ENCODE measurements at places on chromosomes 7 and 10.

DNA sequence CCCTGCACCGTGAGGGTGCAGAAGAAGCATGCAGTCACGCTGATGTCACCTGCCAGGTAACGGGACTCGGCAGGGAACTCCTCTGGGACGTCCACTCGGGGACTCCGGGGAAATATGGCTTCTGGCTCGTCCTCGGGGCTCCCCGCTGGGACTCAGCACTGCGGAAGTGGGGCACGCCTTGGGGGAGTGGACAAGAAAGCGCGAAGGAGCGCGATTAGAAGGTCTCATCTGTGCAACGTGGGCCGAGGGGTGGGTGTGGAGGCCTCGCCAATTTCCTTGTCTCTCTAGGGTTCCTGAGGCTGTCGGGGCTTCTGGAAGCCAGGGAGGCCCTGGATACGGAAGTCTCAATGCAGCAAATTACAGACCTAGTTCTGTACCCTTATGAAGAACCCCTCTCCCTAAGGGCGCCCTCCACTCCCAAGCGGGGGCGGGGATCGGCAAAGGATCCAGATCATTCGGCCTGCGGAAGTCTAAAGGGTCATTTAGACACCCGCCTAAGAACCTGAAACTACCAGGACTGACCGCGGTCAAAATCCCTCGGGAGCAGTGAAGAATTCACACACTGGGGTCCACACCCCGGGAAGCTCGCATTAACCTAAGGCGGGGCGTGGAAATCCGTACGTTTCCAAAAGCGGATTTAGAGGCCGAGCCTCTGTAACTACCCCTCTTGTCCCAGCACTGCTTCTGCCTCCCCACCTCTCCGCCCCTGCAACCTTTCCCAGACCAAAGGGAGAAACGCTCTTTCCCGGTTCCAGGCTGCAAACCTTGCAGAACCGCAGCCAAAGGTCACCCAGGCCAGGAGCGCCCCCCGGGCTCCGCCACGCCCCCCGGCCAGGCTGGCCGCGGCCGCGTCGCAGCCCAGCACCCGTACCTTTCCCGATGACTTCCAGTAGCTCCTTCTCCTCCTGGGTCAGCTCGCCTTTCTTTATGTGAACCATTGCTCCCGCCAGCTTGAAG, 640 bp downstream of the ANKMY2 start:
- DNase-seq = peak; percentile 63

GRCh38 chr7:94418851-94419250, 24.2 kb downstream of the COL1A2 start:
- DNase-seq = no peak

DNA sequence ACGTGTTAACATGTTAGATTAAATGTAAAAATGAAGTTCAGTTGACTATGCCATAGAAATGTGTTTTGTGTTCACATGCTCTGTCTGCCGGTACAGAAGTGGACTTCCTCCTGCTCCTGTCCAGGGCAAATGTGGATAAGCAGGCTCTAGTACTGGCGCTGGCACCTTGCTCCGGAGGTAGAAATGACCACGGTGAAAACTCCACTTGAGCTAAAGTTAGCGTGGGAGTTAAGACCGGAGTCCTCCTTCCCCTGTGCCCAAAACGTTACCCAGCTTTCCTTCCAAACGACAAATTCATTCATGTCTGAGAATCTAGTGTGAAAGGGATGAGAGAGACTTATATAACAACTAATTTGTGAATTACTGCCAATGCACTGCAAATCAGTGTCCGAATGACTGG, 35.0 kb upstream of the ATP6V0A4 start:
- no peak for DNase-seq

GRCh38 chr10:60732198-60732806, 46.0 kb upstream of the CDK1 start:
- DNase-seq = peak; percentile 27

DNA sequence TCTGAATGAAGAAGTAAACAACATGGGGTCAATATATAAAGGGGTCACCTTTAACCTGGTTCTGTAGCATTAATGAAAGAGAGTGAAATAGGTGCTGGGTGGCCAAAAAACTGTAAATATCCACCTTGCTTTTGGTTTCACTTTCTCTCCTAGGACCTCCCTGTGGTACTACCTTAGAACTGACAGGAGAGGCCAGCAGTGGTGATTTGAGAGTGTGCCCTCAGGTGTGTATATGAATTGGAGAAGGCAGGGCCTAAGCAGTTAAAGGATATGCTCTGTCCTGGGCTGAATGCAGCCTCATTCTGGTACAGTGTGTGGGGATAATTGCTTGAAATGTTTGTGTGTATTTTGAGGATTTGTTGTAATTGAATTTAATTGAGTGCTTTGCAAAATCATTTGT, 62.0 kb downstream of the BBS9 start:
- DNase-seq = no peak

DNA sequence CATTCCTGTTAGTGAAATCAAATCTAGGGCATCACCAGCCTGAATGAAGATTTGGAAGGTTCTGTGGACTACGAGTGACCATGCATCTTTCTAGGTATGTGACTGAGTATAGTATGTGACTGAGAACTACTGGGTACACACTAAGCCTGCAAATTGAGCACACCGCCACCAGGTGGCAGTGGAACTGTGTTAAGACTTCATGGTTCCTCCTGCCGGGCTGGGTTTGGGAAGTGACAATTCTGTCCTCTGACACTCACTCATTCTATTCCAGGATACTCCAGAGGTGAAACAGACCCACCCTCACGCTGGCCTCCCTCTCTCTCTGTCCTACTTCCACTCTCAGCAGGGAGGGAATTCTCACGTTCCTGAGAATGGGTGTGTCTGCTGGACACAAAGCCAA, 84.0 kb upstream of the TMEM248 start:
- peak; percentile 74 for DNase-seq

- no peak for DNase-seq
Observed at GRCh38 chr10:119335671-119336353, 128.4 kb downstream of the GRK5 start.

GRCh38 chr7:135728136-135728669, at the start of gene SLC13A4:
TSS of gene SLC13A4 (minus strand) at chr7:135728186. CDS start at chr7:135727496, 690 bp downstream.
- no peak for DNase-seq

DNA sequence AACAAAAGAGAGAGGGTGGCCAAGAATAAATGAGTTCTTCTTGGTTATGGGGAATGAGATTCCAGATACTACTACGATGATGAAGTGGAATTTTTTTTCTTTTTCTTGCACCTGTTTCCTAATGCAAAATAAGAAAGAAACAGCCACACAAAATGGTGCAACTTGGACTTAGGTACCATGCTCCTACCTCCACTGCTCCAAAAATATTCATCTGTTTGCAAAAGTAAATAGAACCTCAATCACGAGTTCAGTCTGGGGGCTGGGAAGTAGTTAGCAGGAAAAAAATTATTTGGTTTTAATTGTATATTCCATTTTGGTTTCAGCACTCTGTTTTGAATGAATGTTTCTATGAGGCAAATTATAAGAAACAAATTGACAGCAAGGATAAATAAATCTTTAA, 73.5 kb downstream of the SLC25A13 start:
- DNase-seq = no peak

DNA sequence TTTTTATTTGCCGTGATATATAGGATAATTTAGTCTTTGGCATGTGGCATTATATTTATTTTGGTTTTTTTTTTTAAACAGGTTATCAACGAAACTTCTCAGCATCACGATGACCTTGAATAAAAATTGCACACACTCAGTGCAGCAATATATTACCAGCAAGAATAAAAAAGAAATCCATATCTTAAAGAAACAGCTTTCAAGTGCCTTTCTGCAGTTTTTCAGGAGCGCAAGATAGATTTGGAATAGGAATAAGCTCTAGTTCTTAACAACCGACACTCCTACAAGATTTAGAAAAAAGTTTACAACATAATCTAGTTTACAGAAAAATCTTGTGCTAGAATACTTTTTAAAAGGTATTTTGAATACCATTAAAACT, 9.1 kb downstream of the VIM start:
- DNase-seq = no peak

- DNase-seq = no peak
Observed at GRCh38 chr7:149886018-149886415, 12.2 kb downstream of the ATP6V0E2 start.

- peak; percentile 34 for DNase-seq
Observed at GRCh38 chr10:97714401-97715258, 1.1 kb downstream of the MARVELD1 start.

DNA sequence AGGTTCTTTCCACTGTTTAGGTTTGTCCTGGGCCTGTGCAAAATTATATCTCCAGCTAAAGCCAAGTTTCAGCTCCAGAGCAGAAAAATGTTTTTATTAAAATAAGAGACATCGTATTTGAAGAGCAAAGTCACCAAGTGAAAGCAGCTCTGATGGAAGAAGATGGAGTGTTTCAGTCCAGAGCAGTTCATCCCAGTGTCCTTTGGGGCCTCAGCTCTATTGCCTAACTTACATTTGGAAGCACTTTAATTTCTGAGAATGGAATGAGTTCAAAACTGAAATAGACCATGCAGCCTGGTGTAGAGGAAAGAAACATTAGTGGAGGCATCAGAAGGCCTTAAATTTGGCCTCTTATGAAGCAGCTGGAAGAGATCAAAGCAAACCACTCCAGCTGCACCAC, 545.2 kb downstream of the SORCS1 start:
- no peak for DNase-seq

DNA sequence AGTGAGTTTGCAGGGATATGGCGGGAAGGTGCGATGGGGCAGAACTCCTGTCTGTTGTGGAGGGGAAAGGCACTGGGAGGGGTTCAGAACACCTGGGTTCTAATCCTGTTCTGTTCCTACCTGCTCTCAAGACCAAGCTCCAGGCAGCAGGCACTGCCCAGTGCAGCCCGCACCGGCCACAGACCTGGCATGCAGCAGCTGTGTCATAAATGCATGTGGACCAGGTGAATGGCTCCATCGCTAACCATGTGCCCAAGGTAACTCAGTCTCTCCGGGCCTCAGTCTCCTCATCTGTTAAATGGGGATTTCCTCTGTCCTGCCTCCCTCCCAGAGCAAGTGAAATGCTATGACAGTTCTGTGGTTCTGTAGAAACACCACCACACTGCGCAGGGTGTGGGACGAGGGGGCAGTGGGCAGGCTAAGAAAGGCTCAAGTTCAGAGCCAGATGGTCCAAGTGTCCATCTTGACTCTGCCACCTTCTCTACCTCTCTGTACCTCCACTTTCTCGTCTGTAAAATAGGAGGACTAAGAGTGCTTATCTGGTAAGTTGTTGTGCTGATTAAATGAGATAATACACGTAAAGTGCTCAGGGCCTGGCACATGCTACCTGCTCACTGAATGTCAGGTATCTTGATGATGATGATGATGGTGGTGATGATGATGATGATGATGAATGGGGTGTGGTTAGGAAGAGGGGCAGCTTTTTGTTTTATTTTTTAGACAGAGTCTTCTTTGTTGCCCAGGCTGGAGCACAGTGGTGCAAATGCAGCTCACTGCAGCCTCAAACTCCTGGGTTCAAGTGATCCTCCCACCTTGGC, 22.9 kb downstream of the ATP6V1F start:
- DNase-seq = no peak

GRCh38 chr10:10092581-10092980, 925.1 kb upstream of the CELF2 start:
- DNase-seq = no peak

GRCh38 chr7:124718032-124718766, 47.4 kb downstream of the GPR37 start:
- DNase-seq = no peak

- no peak for DNase-seq
Observed at GRCh38 chr7:120441850-120442249, 168.9 kb downstream of the KCND2 start.

DNA sequence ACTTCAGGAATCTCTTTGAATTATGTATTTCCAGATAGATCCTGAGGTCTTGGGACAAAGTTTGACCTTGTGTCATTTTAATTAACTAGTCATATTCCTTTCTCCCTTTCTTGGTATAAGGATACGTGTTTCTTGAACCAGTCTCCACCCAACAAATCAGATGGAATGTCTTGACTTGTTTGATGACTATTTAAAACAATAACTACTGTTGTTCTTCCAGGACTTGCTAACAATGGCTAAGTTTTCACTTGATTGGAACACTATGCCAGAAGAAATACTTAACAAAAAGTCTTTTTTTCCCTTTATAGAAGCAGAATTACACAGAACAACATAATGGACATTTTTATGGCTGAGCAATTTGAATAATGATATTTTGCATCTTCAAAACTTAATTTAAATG, 43.0 kb upstream of the WIPF3 start:
- DNase-seq = no peak

- DNase-seq = peak; percentile 52
Observed at GRCh38 chr10:31927884-31928548, 615 bp downstream of the ARHGAP12 start.

GRCh38 chr7:29285444-29285793, 90.8 kb downstream of the CHN2 start:
- DNase-seq = peak; percentile 32

DNA sequence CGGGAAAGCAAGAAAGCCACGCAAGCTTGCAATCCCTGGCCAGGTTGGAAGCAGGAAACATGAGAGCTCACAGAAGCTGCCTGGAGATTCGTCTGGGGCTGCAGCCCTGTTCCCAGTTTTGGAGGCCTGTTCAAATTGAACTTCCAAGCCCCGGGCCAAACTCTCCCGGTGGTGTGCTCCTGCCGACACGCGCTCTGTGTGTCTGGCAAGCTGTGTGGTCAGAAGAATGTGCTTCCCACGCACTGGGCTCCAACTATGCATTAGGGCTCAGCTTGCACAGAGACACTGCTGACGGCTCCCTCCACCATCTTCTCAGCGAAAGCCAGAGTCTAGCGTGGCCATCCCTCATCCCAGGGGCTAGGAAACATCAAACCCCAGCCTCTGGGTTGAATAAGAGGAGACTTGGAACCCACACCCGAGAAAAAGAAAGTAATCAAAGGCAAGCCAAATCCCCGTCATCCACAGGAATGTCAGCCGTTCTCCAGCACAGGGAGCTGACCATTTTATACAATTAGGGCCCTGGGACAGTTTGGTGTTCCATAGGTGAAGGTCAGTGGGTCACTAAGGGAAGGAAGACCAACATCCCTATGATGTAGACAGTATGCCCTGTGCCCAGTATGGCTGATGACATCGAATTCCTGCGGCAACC, 107.2 kb downstream of the FGFR2 start:
- DNase-seq = no peak

DNA sequence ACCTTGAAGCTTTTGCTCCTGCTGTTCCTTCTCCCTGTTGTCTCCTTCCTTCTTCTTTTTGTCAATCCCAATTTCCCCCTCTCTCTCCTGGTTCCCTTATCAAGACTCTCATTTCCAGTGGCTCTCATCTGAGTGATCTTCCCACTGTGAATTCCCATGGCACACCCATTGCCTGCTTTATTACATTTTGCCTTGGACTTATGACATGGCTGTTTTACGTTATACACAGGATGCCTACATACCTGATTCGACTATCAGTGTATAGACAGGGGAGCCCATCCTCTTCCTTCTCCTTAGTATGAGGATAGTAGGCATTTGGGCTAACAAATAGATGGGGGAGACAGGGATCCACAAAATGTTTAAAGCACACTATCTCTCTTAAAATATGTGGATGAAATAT, 39.9 kb upstream of the EFCAB10 start:
- DNase-seq = no peak

DNA sequence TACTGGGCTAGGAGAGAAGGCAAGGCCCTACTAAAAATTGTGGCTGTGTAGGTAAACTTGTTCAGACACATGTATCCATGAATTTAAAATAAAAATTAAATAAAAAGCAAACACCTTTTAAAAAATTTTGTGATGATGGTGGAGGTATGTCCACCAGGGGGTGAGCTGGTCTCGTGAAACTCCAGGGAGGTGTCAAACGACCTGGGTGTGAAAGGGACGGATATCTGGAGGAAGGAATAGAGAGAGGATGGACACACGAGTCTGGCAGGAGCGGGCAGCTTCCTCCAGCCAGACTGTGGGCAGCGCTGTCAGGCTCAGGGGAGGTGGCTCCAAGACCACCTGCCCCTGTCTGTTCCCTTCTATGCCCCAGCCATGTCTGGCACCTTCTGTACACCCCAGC, 34.8 kb upstream of the DMBT1 start:
- DNase-seq = no peak

- DNase-seq = no peak
Observed at GRCh38 chr7:106392590-106392989, 107.8 kb upstream of the NAMPT start.
